ENCODE measurements at places on chromosomes 3 and 15.

DNA sequence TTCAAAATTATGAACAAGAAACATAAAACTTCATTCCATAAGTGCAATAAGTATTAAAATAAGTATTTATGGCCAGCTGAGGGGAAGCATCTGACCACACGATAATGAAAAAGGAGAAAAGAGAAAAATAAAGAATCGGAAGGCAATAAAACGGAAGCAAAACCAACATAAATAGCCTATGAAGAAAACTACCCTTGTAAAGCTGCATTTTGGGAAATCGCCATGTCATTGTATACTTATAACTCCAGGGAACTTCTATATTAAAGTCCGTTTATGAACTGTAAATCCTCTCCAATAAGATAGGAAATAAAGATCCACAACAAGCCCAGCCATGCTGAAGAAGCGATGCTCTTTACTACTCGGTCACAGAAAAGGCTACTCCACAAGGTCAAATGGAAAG lies 47.7 kb downstream of the MORC1 start:
- H3K27ac ChIP-seq = no peak overlapping the region
- H3K4me3 ChIP-seq = no peak overlapping the region
- H3K36me3 ChIP-seq = no peaks in the 10 kb centered on the region
- H3K27me3 ChIP-seq = peaks cover 3% of the 10 kb centered on the region
- H3K4me1 ChIP-seq = no peaks in the 10 kb centered on the region

GRCh38 chr3:111729087-111729846 lies 129.8 kb upstream of the PHLDB2 start:
- no peaks in the 10 kb centered on the region for H3K27me3 ChIP-seq
- no peaks in the 10 kb centered on the region for H3K36me3 ChIP-seq
- H3K27ac ChIP-seq = no peak overlapping the region
- no peak for DNase-seq
- no peak overlapping the region for H3K4me3 ChIP-seq
- H3K4me1 ChIP-seq = no peaks in the 10 kb centered on the region

GRCh38 chr3:171874251-171874681 lies 31.1 kb downstream of the TMEM212 start:
- H3K4me1 ChIP-seq = no peaks in the 10 kb centered on the region
- peaks cover 7% of the 10 kb centered on the region for H3K27me3 ChIP-seq
- H3K4me3 ChIP-seq = no peak overlapping the region
- DNase-seq = no peak
- H3K27ac ChIP-seq = no peak overlapping the region

DNA sequence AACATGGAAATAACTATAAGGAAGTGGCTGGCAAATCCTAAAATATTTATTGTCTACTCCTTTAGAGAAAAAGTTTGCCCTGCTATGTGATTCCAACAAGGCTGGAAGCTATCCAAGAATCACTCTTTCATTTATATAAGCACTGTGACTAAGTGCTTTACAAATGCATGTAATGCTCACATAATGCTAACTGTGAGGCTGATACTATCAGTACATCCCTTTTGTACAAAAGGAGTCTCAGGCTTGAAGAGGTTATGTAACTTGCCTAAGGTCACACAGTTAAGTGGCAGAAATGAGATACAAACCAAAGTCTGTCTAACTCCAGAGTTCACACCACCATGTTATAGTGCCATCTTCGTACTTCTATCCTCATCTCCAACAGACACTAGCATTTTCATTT lies 17.0 kb downstream of the TOPBP1 start:
- no peak overlapping the region for H3K27ac ChIP-seq
- no peaks in the 10 kb centered on the region for H3K4me1 ChIP-seq
- H3K27me3 ChIP-seq = no peaks in the 10 kb centered on the region
- H3K36me3 ChIP-seq = peaks cover 68% of the 10 kb centered on the region
- no peak overlapping the region for H3K4me3 ChIP-seq
- no peak for DNase-seq

GRCh38 chr3:120566243-120566975 lies 29.7 kb upstream of the NDUFB4 start:
- H3K27me3 ChIP-seq = peaks cover 4% of the 10 kb centered on the region
- no peaks in the 10 kb centered on the region for H3K36me3 ChIP-seq
- no peak overlapping the region for H3K4me3 ChIP-seq
- no peaks in the 10 kb centered on the region for H3K4me1 ChIP-seq
- no peak overlapping the region for H3K27ac ChIP-seq

DNA sequence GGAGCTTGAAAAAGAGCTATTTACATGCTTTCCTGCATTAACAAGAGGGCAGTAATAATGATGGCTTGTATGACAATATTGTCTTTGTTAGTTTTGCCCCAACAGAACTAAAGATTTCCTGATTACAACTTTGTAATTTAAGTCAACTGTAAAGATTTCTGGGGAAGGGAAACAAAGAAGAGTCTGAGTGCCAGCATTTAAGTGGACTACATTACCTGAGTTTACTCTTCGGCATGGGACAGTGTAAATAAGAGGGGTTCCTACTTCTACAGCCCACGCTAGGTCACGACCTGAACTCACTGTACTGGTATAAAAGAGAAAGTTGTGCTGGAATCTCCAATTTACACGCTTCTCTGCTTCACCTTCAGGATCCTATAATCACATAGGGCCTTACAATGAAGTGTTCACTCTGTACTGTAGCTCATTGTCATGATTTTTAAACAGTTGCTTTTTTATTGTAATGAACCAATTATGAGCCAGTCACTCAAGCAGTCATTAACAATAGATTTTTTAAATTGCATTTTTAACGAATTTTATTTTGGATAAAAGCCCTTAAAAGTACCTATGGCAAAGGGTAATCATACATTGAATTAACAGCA lies 39.6 kb downstream of the DPH6 start:
- no peaks in the 10 kb centered on the region for H3K4me1 ChIP-seq
- no peaks in the 10 kb centered on the region for H3K36me3 ChIP-seq
- no peak overlapping the region for H3K4me3 ChIP-seq
- no peak for DNase-seq

- H3K4me1 ChIP-seq = no peaks in the 10 kb centered on the region
- no peak overlapping the region for H3K4me3 ChIP-seq
- H3K36me3 ChIP-seq = no peaks in the 10 kb centered on the region
- no peak overlapping the region for H3K27ac ChIP-seq
These were observed 73.9 kb upstream of the RASGRF1 start for GRCh38 chr15:79164465-79164864.

DNA sequence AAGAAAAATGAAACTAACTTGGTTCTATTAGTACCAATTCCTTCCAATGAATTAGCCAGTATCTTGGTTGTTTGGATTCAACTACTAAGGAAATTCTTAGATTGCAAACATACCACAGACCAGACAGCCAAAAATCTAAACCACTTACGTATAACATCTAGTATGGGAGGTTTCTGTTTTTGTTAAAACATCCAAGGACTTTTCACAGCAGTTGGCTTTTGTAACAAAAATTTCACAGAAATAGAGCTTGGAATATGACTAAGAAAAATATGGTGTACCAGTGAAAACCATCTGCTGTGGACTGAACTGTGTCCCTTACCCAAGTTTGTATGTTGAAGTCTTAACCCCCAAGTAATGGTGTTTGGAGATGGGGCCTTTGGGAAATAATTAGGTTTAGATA lies 199.2 kb downstream of the OTOL1 start:
- H3K4me1 ChIP-seq = no peaks in the 10 kb centered on the region
- no peaks in the 10 kb centered on the region for H3K27me3 ChIP-seq

- no peaks in the 10 kb centered on the region for H3K36me3 ChIP-seq
- H3K27ac ChIP-seq = no peak overlapping the region
These were observed 261.8 kb upstream of the GOLGA6L4 start for GRCh38 chr15:83973816-83974215.

DNA sequence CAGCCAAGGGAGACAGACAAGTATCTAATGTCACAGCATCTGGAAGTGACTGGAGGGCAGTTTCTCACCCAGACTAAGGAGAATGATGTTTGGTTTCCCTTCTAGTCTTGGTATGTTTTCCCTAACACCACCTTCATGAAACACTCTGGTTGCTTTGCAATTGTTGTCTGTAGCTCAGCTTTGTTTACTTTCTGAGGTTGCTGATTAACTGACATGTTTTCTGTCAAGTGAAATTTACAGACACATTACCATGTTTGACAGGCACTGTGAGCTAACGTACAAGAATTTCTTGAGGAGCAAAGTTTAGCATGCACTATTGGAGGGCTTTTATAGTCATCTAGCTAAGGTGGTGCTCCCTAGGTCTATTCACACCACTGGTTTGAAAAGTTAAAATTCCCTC lies 131.6 kb upstream of the NECTIN3 start:
- H3K27me3 ChIP-seq = no peaks in the 10 kb centered on the region
- no peaks in the 10 kb centered on the region for H3K4me1 ChIP-seq
- H3K27ac ChIP-seq = no peak overlapping the region
- no peak for DNase-seq
- H3K4me3 ChIP-seq = no peak overlapping the region

- H3K36me3 ChIP-seq = no peaks in the 10 kb centered on the region
- no peak overlapping the region for H3K4me3 ChIP-seq
These were observed 140.4 kb downstream of the GABRB3 start for GRCh38 chr15:26632500-26632899.

DNA sequence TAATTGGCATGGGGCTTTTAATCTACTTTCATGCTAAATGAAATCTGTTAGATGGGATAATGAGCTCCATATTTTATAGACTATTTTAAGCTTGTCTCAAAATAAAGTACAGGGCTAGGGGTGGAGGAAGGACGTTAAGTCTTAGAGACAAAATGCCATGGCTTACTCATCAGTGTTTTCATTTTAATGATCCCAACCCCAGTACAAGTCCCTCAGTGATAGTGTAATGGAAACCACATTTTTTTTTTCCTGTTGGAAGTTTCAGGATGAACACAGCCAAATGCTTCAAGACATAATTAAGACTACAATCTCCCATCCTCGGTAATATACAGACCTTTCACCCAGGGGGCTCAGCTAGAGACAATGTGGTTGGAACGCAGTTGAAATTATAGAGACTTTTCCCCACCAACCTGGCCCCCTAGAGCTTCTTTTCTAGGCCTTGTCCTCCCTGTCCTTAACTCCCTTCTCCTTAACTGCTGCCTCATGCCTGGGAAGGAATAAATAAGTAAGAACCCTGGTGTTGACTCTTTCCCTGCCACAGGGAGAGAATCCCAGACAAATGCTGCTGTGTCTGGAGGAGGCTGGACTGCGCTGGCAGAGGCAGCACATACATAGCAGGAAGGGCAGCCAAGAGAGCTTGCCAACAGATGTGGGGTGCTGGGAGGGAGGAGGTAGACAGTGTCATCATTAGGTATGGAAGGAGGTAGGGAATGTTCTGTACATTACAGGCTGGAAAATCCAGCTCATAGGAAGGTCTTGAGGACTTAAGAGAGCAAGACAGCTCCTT lies 115.4 kb upstream of the ROPN1 start:
- H3K27ac ChIP-seq = no peak overlapping the region
- DNase-seq = no peak
- H3K4me3 ChIP-seq = no peak overlapping the region
- H3K27me3 ChIP-seq = peaks cover 3% of the 10 kb centered on the region
- H3K4me1 ChIP-seq = no peaks in the 10 kb centered on the region
- H3K36me3 ChIP-seq = no peaks in the 10 kb centered on the region

DNA sequence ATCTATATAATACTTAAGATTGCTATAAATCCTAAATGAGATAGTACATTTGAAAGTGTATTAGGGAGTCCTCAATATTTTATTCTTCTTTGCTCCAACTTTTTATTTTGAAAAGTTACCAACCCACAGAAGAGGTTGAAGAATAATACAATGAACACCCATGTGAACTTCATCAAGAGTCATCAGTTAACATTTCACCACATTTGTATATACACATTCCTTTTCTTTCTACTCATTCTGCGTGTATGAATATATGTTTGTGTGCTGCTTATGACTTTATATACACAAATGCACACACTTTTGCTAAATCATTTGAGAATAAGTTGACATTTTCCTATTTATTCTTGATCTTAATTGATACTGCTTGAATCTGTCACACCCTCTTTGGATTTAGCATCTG lies 193.3 kb upstream of the CGNL1 start:
- H3K4me3 ChIP-seq = no peak overlapping the region
- no peaks in the 10 kb centered on the region for H3K4me1 ChIP-seq
- no peak for DNase-seq
- H3K36me3 ChIP-seq = no peaks in the 10 kb centered on the region

DNA sequence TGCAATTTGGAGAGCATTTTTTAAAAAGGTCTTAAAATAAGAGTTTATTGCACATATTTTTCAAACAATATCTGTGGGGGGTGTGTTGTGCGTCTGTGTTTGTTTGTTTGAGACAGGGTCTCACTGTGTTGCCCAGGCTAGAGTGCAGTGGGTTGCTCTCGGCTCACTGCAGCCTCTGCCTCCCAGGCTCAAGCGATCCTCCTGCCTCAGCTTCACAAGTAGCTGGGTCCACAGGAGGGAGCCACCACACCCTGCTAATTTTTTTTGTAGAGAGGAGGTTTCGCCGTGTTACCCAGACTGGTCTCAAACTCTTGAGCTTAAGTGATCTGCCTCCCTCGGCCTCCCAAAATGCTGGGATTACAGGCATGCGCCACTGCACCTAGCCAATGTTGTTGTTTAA lies 2.7 kb downstream of the MLF1 start:
- no peak for DNase-seq
- no peaks in the 10 kb centered on the region for H3K36me3 ChIP-seq
- peaks cover 9% of the 10 kb centered on the region for H3K27me3 ChIP-seq
- no peak overlapping the region for H3K27ac ChIP-seq
- H3K4me3 ChIP-seq = no peak overlapping the region

DNA sequence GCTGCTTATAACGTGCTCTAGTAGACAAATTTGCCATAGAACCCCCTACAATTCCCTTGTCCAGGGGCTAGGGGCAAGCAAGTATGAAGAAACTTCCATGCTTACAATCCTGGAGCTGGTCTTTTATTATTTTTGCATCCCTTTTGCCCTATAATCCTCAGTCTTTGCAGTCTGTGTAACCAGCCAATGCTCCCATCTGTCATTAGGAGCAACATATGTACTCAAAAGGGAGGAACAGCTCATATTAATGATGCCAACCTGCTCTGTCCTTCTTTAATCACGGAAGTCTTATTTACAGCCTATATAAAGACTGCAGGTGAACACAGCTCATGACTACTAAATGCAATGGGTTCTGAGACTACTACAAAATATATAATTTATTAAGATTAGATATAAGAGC lies 263.3 kb downstream of the ZIC1 start:
- no peak overlapping the region for H3K4me3 ChIP-seq
- H3K4me1 ChIP-seq = no peaks in the 10 kb centered on the region
- no peaks in the 10 kb centered on the region for H3K36me3 ChIP-seq
- no peak for DNase-seq

- H3K36me3 ChIP-seq = no peaks in the 10 kb centered on the region
- no peaks in the 10 kb centered on the region for H3K27me3 ChIP-seq
- H3K4me1 ChIP-seq = no peaks in the 10 kb centered on the region
- H3K4me3 ChIP-seq = no peak overlapping the region
- no peak overlapping the region for H3K27ac ChIP-seq
These were observed 114.0 kb downstream of the PEAK1 start for GRCh38 chr15:77305953-77306352.

GRCh38 chr15:57500979-57501576 lies 90.6 kb upstream of the MYZAP start:
- no peak overlapping the region for H3K27ac ChIP-seq
- H3K36me3 ChIP-seq = no peaks in the 10 kb centered on the region
- no peaks in the 10 kb centered on the region for H3K27me3 ChIP-seq
- H3K4me3 ChIP-seq = no peak overlapping the region

Measured in CD4-positive, CD25-positive, alpha-beta regulatory T cell (primary cell).